ENCODE measurements at places on chromosomes 13 and 19.

DNA sequence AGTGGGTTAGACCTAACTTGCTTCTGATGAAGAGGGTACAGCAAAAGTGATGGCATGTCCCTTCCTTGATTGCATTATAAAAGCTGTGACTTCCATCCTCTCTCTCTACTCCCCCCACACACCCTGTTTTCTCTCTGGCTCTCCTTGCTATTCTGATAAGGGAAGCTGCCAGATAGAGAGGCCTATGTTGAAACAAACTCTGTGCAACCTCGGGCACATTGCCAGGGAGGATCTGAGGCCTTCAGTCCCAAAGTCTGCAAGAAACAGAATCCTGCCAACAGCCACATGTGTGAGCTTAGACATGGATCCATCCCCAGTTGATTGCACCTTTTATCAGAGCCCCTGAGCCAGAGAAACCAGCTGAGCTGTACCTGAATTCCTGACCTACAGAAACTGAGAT lies 44.8 kb upstream of the ARGLU1 start:
- peak; percentile 51 for DNase-seq

GRCh38 chr19:35592226-35592625 lies 6.3 kb downstream of the PMIS2 start:
- no peak for DNase-seq

- no peak for DNase-seq
These were observed 38.9 kb downstream of the ALOX5AP start for GRCh38 chr13:30774214-30774730.

GRCh38 chr19:47124937-47125668 lies 5.5 kb upstream of the SAE1 start:
- DNase-seq: peak; percentile 34

DNA sequence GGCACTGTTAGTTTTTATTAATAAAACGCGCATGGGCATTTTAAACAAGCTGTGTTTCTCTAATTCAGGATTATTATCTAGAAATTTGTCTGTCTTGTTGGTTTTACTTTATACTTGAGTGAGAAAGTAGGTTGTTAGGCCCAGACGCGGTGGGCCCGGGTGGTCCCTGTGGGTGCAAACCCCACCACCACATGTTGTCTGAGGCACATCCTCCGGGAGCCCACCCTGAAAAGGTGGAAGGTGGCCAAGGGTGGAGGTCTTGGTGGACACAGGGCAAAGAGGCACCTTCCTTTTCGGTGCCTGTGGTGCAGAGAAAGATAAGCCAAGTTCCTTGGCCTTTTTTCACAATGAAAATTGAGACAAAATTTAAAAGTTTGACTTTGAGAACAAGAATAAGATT lies 16.6 kb downstream of the ATP4B start:
- peak; percentile 1 for DNase-seq

- DNase-seq: no peak
These were observed 63.0 kb downstream of the ZNF208 start for GRCh38 chr19:21947775-21948174.

DNA sequence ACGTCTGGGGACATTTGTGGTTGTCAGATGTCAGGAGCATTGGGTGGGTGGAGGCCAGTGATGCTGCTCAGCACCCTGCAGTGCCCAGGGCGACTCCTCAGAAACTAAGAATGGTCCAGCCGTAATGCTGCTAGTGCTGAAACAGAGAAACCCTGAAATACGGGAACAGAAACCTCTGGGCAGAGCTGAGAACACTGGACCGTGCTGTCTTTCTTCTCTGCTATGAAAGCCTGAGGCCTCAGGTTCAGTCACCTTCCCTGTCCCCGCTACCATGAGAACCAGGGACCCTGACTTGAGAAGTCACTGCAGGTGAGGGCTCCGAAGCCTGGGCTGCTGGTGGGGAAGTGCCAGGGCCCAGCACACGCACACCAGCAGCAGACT lies 13.4 kb downstream of the CAPS start:
- DNase-seq: no peak

DNA sequence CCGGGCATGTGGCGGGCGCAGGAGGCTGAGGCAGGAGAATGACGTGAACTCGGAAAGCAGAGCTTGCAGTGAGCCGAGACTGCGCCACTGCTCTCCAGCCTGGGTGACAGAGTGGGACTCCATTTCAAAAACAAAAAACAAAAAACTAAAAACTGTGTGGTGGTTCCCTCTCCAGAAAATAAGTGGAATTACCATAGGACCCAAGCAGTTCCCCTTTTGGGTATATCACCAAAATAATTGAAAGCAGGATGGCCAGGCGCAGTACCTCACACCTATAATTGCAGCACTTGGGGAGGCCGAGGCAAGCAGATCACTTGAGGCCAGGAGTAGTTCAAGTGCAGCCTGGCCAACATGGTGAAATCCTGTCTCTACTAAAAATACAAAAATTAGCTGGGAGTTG lies 15.7 kb upstream of the LDLR start:
- DNase-seq: no peak

DNA sequence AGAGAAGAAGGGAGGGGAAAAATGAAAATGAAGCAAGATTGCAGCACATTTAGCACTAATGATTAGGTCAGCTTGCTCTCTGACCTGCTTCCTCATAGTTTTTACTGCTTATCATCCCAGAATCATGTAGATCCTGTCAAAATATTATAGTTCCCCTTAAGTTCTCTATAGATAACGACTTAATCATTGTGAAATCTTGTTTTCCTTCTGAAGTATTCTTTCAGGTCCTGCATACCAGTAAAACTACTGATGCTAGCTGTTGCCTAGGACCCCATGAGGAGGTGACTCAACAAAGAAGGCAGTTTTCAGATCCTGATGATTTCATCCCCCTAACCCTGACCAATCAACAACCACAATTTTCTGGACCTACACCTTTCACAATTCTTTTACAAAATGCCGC lies 1131.7 kb downstream of the SLITRK5 start:
- DNase-seq: no peak

GRCh38 chr13:100129605-100130004 lies 40.7 kb downstream of the PCCA start:
- DNase-seq: no peak

DNA sequence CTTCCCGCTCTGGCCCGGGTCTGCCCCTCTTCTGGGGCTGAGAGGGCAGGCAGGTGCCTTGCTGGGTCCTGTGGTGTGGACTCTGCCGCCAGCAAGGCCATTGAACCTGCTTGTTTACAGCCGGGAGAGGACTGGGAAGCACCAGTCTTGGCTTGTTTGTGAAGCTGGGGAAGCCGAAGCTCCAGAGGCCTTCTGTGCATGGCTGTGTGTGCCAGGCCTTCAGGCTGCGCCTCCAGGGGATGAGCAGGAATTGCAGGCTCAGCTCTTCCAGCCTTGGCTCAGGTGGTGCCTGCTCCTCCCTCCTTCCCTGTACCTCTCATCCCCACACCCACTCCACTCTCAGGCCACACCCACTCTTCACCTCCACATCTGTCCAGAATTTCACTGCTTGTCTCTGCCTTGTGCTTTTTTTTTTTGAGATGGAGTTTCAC lies 17.5 kb downstream of the NDUFB7 start:
- DNase-seq: no peak

- no peak for DNase-seq
These were observed 481.5 kb upstream of the MIR17HG start for GRCh38 chr13:90866006-90866405.

DNA sequence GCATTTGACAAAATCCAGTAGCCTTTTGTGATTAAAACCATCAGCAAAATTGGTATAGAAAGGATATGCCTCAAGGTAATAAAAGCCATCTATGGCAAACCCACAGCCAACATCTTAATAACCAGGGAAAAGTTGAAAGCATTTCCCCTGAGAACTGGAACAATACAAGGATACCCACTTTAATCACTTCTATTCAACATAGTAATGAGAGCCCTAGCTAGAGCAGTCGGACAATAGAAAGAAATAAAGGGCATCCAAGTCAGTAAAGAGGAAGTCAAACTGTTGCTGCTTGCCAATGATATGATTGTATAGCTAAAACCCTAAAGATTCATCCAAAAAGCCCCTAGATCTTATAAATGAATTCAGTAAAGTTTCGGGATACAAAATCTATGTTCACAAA lies 1510.3 kb downstream of the PCDH9 start:
- no peak for DNase-seq

- no peak for DNase-seq
These were observed 49.1 kb downstream of the SAE1 start for GRCh38 chr19:47179653-47180310.

DNA sequence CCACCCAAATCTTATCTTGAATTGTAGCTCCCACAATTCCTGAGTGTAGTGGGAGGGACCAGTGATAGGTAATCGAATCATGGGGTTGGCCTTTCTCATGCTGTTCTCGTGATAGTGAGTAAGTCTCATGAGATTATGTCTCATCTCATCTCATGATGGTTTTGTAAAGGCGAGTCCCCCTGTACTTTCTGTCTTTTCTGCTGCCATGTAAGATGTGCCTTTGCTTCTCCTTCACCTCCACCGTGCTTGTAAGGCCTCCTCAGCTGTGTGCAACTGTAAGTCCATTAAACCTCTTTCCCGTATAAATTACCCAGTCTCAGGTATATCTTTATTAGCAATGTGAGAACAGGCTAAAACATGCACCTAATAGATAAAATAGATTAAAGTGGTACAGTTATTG lies 756.4 kb upstream of the SLITRK5 start:
- no peak for DNase-seq

DNA sequence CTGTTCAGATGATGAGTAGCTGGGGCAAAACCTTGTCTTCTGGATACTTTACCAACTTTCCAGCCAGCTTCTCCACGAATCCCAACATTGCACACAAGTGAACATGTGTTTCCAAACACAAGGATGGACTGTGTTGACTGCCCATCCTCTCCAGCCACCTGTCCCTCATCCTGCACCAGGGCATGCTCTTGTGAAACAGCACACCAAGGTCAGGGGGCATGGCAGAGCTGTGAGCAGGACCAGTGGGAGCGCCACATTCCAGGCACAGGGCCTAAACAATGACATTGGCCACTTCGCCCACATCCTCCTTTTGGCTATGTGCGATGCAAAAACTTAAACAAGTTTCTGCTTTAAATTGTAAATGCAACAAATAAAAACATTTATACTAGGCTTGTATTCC lies 105.5 kb downstream of the IRS2 start:
- DNase-seq: no peak

DNA sequence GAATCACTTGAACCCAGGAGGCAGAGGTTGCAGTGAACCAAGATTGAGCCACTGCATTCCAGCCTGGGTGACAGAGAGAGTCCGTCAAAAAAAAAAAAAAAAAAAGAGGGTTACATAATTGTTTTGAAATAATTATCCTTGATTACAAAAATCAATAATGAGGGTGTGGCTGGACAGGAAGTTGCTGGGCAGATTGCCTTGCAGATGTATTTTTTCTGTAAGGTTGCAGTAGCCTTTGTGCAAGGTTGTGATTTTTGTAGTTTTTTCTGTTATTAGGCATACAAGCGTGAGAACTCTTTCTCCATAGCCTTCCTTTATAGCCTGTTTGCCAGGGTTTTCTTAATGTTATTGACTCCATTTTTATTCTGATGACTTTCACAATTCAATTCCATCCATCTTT lies 40.7 kb upstream of the SIN3B start:
- DNase-seq: no peak

GRCh38 chr13:76879203-76879882 lies 6.9 kb downstream of the KCTD12 start:
- no peak for DNase-seq

Measured in BE2C (cell line).